Stimulated activated CD4-positive, alpha-beta T cell treated with anti-CD3 and anti-CD28 coated beads, Interleukin-1b, Interleukin-23, amount 100 ng/mL, for 1 hour (primary cell): ENCODE measurements at places on chromosomes 7 and 10.

GRCh38 chr10:2401459-2401858 is 664.1 kb upstream of the ADARB2 start:
- no peak for DNase-seq

DNA sequence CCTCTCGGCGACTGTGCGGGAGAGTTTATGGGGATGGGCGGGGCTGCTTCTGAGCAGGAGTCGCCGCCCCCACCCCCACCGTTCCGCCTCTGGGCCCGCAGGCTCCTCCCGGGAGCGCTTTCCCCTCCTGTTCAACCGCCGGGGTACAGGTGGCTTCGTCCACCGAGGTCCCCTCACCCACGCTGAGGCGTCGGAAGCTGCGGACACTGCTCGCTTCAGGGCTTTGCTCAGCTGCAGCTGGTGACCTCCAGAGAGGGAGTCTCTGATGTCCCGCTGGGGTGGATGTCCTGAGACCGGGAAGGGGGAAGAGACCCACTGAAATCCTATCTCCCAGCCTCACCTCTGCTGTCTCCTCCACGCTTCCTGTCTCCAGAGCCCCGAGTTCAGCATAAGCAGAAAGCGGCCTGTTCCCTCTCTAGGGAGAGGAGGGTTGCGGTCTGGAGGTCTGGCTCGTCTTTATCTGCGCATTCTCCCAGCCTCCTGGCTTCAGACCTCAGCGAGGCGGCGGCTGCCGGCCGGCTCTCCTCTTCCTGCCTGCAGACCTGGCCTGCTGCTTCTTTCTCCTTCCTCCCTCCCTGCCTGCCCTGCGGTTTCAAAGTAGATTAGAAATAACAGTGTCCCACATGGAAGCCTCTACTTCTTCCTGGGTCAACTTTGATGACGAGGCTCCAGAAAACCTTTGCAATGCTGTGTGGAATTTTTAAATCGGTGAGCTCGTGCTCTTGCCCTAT is 1.8 kb downstream of the CYP2E1 start:
- DNase-seq, result no peak

DNA sequence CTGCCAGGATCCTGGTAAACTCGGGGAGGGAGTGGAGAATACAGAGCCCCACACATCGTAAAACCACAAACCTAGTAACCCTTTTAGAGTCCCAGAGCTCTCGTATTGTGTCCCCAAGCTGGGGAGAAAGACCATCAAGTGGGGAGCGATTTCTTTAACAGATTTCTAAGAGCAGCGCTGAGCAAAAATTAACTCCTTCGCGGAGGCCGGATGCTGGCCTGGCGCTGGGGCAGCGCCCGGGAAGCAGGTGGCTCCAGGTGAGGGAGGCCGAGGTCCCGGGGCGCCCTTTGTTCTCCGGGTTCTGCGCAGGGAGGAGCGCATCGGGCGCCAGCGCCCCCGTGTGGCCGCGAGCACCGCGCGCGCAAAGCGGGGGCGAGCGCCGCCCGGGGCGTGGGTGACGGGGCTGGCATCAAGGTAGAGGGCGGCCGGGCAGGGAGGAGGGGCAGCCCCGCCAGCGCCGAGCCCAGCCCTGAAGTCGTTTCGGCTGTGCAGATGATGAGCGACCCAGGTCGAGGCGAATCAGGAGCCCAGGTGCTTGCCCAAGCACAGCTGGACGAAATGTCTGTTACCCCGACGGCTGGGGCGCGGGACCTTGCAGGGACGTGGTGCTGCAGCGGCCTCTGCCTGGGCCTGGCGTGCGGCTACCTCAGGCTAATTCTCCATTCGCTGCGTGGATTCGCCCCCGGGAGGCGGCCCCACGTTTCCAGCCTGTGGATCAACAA is 10.4 kb upstream of the FGFR2 start:
- DNase-seq, result no peak

- no peak for DNase-seq
Measured at GRCh38 chr7:74199551-74200355, 10.1 kb upstream of the LAT2 start.

- no peak for DNase-seq
Measured at GRCh38 chr10:102647443-102648268, 3.4 kb downstream of the TRIM8 start.

DNA sequence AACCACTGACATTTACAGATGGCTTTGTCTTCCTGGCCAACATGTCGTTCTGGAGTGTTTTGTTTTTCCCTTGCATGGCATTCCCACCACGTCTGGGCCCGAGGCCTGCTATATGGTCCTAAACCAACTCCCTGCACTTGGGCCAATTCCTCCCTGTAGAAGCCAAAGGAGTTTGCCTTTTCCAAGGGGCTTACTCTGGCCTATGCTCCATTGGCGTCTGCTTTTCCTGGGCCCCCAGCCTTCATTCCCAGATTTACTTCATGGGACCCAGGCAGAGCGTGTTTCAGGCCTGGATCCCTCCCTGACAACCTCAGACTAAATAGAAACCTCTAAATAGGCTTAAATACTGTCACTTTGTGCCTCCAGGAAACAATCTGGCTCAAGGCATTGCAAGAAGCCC is 60.7 kb downstream of the MINDY4 start:
- no peak for DNase-seq

GRCh38 chr7:75039166-75039565 is 34.4 kb downstream of the RCC1L start:
- DNase-seq, result no peak

GRCh38 chr10:87590705-87591588 is 68.7 kb upstream of the PAPSS2 start:
- DNase-seq, result no peak

GRCh38 chr7:27933671-27934565 is 194.0 kb downstream of the TAX1BP1 start:
- no peak for DNase-seq

DNA sequence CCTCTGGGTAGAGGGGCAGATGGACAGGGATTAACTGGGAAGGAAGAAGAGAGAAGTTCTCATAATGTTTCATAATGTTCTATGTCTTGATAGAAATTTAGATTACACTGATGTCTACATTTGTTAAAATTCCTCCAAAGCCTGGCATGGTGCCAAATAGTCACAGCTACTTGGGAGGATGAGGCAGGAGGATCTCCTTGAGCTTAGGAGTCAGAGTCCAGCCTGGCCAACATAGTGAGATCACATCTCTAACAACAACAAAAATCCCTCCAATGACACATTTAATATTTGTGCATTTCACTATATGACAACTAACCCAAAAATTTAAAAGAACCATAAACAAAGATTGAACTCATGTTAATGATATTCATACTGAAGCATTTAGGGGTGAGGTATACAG is 33.0 kb upstream of the PPP1R3C start:
- DNase-seq, result no peak

DNA sequence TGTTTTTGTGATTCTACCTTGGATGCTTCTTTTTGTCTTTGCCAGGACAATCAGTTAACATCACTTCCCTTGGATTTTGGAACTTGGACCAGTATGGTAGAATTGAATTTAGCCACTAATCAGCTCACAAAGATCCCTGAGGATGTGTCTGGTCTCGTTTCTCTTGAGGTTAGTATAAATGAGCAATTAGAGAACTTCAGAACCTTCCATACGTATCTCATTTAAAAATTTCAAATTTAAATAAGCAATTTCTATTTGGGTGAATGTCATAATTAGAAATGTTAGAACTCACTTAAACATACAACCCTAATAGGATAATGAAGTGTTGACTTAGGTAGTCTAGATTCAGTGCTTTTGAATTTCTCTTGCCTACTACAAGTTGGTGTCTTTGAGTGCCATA is 69.3 kb upstream of the ADRA2A start:
- DNase-seq, result no peak

GRCh38 chr7:36614959-36615358 is 109.3 kb downstream of the AOAH start:
- no peak for DNase-seq

- DNase-seq, result no peak
Measured at GRCh38 chr7:137992550-137993394, 9.1 kb downstream of the CREB3L2 start.

DNA sequence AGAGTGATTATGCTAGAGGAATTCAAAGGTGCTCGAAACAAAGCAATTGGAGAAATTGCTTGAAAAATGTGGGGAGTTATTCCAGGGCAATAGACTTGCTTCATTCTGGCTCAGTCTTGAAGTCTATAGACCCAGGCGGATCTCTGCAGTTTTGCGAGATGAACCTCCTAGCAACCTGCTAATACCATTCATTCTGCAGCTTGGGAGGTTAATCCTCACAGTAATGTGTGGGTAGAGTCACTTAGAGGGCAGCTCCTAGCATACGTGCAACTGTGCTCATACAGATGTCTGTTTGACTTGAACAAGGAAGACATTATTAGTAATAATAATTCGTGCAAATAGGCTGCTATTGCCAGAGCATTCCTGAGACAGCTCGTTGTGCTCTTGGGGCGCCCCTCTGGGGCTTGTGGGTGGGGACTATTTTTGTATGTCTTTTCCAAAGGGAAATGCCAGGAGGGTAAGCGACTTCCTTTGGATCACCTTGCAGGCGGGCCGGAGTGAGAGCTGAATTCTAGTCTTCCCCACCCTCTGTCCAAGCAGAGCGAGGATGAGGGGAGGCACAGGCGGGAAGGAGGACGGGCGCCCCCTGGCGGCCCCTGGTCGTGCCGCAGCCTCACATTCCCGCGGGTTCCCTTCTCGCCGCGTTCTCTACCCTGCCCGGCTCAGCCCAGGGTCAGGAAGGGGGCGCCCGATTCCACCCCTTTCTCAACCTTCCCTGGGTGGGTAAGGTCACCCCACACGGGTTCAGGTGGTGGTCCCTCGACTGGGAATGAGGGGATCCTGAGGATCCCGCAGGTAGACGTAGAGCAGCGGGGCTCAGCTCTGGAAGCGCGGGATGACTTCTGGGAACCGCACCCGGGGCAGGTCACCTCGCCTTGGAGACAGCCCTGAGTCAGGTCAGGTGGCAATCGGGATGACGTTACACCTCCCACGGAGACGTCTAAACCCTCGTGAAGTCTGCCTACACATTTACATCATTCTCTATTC is 241.5 kb downstream of the PHTF2 start:
- no peak for DNase-seq

- DNase-seq, result no peak
Measured at GRCh38 chr7:130732980-130733930, 752 bp downstream of the KLF14 start.

- no peak for DNase-seq
Measured at GRCh38 chr7:80428161-80429054, 83.5 kb downstream of the GNAT3 start.
